ENCODE measurements at places on chromosomes 12 and 14.

- DNase-seq: no peak
These were observed 75.5 kb downstream of the RAD52 start for GRCh38 chr12:873954-874353.

GRCh38 chr12:58647495-58647894 lies 272.8 kb downstream of the LRIG3 start:
- no peak for DNase-seq

DNA sequence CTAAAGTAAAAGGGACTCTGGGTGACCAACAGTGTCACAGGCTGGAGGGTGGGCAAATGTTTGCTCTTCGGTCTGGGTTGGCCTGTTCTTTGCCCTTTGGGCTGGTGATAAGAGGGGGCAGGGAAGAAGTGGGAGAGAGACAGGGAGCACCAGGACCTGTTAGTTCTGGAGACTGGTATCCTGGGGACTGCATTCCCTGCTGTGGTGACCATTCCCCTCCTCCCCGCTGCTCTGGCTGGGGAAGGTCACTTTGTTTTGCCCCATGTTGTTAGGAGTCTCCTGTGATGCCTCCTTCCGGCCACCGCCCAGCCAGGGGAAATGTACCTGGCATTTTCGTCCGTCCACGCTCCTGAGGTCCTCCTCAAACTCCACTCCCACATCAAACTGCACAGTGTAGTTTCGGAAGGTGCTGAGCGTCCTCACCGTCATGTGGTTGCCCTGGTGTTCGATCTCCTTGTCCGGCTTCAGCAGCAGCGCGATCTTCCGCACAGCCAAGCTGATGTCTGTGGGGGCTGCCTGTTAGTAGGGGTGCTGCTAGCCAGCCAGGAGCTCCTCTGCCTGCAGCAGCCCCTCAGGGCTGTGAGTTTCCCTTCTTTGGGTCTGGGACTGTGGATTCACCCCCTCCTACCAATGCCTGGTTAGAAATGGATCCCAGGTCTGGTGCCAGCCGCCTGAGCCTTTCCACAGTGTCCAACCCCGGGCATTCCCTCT lies 618 bp downstream of the RBP5 start:
- DNase-seq: no peak

GRCh38 chr14:95655461-95655860 lies 30.8 kb upstream of the TCL1B start:
- DNase-seq: no peak

- no peak for DNase-seq
These were observed 200.5 kb upstream of the GRIP1 start for GRCh38 chr12:66879409-66879808.

DNA sequence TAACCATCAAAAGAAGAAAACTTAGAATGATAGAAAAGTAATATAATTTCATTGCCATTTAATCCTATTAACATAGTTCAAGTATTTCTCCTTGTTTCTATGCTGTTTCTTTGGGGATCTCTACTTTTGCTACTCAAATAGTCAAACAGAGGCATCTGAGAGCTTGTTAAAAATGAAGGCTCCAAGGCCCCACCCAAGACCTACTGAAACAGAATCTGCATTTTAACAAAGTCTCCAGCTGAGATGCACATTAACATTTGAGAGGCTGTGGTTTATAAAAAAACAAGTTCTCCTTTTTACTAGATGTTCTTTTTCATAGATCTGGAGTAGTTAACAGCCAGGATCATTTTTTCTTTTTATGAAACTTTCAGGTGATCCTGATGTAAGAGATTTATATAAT lies 31.8 kb downstream of the PPFIA2 start:
- no peak for DNase-seq

- no peak for DNase-seq
These were observed 1.3 kb downstream of the ASCL1 start for GRCh38 chr12:102958830-102959176.

DNA sequence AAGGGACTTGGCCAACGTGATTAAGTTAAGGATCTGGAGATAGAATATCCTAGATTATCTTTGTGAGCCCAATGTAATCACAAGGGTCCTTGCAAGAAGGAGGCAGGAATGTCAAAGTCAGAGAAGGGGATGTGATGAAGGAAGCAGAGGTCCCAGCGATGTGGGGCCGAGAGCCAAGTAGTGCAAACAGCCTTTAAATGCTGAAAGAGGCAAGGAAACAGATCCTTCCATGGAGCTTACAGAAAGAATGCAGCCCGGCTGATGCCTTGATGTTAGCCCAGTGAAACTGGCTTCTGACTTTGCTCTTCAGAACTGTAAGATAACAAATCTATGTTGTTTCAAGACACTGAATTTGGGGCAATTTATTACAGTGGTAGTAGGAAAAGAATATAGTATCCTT lies 74.9 kb downstream of the NEDD1 start:
- no peak for DNase-seq

DNA sequence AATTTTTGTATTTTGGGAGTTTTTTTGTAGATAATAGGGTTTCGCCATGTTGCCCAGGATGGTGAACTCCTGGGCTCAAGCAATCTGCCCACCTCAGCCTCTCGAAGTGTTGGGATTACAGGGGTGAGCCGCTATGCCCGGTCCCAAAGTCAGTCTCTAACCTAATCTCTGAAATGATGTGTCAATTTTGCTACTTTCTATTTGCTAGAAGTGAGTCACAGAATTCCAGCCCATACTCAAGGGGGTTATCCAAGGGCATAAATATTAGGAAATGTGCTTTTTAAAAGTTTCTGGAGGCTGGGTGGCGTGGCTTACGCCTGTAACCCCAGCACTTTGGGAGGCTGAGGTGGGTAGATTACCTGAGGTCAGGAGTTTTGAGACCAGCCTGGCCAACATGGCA lies 40.5 kb downstream of the RESF1 start:
- DNase-seq: no peak
